ENCODE measurements at places on chromosomes 5 and 9.

DNA sequence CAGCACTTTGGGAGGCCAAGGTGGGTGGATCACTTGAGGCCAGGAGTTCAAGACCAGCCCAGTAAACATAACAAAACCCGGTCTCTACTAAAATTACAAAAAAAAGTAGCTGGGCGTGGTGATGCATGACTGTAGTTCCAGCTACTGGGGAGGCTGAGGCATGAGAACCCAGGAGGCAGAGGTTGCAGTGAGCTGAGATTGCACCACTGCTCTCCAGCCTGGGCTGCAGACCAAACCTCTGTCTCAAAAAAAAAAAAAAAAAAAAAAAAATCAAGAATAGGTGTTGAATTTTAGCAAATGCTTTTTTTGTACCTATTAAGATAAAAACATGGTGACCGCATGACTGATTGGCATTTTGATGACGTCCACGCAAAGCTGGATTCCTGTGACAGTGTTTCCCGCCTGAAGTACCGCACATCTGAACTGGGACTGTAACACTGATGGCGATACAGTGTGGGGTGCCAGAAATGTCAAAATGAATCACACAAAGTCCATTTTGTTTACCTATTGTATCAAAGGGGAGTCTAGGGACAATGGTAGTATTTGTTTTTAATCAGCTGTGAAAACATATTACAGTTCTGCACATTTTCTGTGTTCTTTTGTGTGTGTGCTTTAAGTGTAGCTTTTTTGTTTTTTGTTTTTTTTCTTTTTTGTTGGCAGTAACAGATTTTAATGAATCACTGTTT is 23.2 kb upstream of the TBC1D9B start:
- DNase-seq: no peak

- no peak for DNase-seq
Measured at GRCh38 chr9:128033609-128034008, 33.5 kb downstream of the NAIF1 start.

- DNase-seq: no peak
Measured at GRCh38 chr5:5688925-5689310, 266.4 kb downstream of the ICE1 start.

- DNase-seq: no peak
Measured at GRCh38 chr9:35757226-35757891, 3.3 kb upstream of the MSMP start.

GRCh38 chr5:51452562-51452961 is 69.3 kb downstream of the ISL1 start:
- no peak for DNase-seq

GRCh38 chr9:76562511-76562911 is 103.5 kb downstream of the GCNT1 start:
- no peak for DNase-seq

DNA sequence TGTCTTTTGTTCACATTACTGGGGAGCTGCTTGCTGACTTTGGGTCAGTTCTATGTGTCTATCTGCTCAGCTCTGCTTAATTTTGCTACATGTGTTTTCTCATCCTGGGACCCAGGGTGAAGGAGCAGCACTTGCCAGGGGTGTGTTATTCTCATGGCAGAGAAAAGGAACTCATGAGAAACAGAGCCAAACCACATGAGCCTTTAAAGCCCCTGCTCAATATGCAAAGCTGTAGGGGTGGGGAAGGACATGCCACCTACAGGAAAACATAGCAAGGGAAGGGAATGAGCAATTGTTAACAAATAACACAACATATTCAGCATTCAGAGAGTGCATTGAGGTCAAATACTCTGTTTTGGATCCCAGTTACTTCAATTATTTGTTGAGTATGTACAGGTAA is 290.9 kb downstream of the CDK5RAP2 start:
- no peak for DNase-seq

- no peak for DNase-seq
Measured at GRCh38 chr5:98929710-98930298, 997 bp upstream of the CHD1 start.

- no peak for DNase-seq
Measured at GRCh38 chr5:36570301-36571095, 35.9 kb upstream of the SLC1A3 start.

- DNase-seq: no peak
Measured at GRCh38 chr5:151556806-151557205, 34.3 kb downstream of the FAT2 start.

- DNase-seq: no peak
Measured at GRCh38 chr5:73906277-73906676, 280.3 kb downstream of the ARHGEF28 start.

- DNase-seq: no peak
Measured at GRCh38 chr5:39767916-39768315, 343.1 kb upstream of the DAB2 start.

- DNase-seq: no peak
Measured at GRCh38 chr5:87243161-87243844, 24.4 kb upstream of the RASA1 start.
